ENCODE measurements at places on chromosomes 4 and X.

DNA sequence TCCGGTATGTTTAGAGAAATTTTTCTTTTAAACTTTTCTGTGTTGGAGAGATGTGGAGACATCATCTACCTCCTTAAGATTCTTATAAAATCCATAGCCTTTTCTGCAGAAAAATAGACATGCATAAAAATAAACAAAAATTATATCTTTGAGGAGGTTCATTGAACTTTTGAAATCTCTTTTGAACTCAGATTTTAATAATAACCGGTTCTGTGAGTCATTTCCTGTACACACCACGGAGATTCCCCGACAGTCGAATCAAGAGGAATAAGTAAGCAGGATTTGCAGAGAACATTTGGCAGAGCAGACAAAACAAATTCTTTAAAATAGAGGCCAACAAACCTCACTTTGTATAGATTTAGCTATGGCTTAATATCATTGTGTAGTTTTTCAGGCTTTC is 918.7 kb upstream of the POU3F4 start:
- H3K27me3 ChIP-seq = no peaks in the 10 kb centered on the region
- H3K4me1 ChIP-seq = no peaks in the 10 kb centered on the region
- ATAC-seq = no peak
- H3K36me3 ChIP-seq = no peaks in the 10 kb centered on the region

DNA sequence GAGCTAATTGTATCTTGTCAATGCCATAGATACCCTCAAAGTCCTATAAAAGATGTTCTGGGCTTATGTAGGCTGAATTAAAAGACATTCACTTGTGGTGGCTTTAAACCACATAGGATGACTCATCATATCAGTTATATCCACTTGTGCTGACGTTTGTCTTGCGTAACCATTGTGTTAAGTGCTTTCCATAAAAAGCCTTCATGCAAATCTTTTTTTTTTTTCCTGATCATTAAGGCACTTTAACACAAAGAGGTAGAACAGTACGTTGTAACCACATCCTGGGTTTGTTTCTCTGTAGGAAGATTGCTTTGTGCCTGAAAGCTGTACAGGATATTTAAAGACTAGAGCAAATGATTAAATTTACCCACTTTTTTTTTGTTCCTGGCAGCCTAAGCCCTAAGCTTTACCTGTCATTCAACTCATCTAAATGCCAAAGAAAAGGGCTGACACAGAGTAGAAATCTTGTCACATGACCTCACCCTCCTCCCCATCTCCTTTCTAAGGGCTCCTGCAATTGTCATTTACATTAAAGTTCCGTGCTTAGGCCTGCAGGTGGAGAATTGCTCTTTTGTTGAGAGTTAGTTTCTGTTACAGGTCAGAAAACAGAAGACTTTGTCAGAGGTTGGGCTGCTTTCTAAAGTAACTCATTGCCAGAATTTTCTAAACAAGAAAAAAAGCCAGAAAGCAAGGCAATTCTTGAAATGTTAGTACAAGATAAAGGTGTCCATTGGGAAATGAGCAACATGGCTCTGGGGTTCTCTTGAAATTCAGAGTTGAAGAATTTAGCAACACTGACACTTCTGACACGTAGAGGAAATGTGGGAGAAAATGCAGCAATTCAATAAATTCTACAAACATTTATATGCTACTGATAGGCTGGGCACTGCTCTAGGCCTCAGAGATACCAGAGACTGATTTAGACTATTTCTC is 555.6 kb downstream of the PPARGC1A start:
- ATAC-seq = no peak
- H3K27me3 ChIP-seq = no peaks in the 10 kb centered on the region
- no peak overlapping the region for H3K27ac ChIP-seq

DNA sequence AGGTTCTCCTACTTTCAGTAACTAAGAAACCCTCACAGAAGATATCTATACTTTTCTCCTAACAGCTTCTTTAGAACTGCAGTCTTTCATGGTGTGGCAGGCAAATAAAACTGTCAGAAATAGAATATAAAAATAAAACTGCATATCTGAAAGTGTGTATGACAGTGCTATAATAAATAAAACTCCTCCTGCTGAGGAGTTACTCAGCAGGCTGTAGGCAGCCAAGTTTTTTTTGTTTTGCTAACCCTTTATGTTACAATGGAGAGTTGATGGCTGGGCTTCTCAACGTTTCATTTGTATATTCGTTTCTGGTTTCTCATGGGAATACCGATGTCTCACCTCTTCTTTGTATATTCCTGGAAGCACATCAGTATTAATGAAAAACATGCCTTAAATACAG is 18.2 kb upstream of the UGT2B10 start:
- H3K27ac ChIP-seq = no peak overlapping the region
- H3K27me3 ChIP-seq = no peaks in the 10 kb centered on the region
- H3K4me1 ChIP-seq = no peaks in the 10 kb centered on the region

- H3K4me1 ChIP-seq = no peaks in the 10 kb centered on the region
- ATAC-seq = no peak
- H3K4me3 ChIP-seq = no peak overlapping the region
- no peaks in the 10 kb centered on the region for H3K36me3 ChIP-seq
- H3K27me3 ChIP-seq = no peaks in the 10 kb centered on the region
Measured at GRCh38 chr4:130077275-130077674, 981.3 kb downstream of the C4orf33 start.

DNA sequence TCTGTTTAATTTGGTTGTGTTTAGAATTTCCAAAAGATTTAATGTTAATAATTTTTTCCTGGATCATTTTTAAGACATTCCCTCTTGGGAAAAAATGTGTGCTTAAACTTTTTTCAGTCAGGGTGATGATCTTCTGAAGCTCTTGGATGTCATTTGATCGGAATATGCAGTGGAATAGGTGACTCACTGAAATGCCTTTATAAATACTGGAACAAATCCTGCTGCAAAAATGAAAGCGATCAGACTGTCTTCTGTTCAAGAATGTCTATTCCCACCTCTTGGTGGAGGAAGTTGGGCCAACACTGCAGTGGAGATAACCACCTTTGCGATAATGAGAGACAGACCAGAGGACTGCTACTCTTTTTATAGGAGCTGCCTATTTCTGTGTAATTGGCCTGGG is 46.7 kb downstream of the LARP1B start:
- no peak overlapping the region for H3K27ac ChIP-seq
- no peak for ATAC-seq
- no peaks in the 10 kb centered on the region for H3K4me1 ChIP-seq
- no peaks in the 10 kb centered on the region for H3K27me3 ChIP-seq

- peak; percentile 90 for ATAC-seq
- no peak overlapping the region for H3K4me3 ChIP-seq
- H3K27me3 ChIP-seq = no peaks in the 10 kb centered on the region
- no peak overlapping the region for H3K27ac ChIP-seq
- peaks cover 21% of the 10 kb centered on the region for H3K4me1 ChIP-seq
Measured at GRCh38 chr4:113756005-113756410, 5.5 kb downstream of the CAMK2D start.

- no peak for ATAC-seq
- no peaks in the 10 kb centered on the region for H3K4me1 ChIP-seq
- no peaks in the 10 kb centered on the region for H3K36me3 ChIP-seq
- no peak overlapping the region for H3K27ac ChIP-seq
Measured at GRCh38 chrX:68354879-68355628, 78.2 kb downstream of the OPHN1 start.

DNA sequence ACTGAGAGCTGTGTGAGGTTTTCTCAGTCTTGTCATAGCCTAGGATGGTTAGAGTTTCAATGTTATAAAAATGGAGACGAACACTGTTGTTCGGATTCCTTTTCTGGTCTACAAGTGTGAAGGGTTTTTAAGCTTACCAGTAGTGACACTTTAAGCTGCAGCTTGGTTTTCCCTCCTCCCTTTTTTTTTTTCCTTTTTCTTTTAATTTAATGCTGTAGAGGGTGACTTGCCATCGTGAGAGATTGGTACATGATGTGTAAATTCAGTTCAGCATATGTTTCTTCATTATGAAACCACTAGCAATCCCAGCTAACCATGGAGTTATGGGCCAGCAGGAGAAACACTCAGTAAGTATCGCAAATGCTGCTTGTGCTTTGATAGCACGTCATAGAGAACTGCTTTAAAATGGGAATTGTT is 165.0 kb downstream of the RAPGEF2 start:
- H3K4me3 ChIP-seq = no peak overlapping the region
- no peak overlapping the region for H3K27ac ChIP-seq
- H3K36me3 ChIP-seq = peaks cover 13% of the 10 kb centered on the region
- H3K27me3 ChIP-seq = no peaks in the 10 kb centered on the region

GRCh38 chrX:10047631-10048030 is 80.5 kb downstream of the CLDN34 start:
- ATAC-seq = no peak
- no peaks in the 10 kb centered on the region for H3K27me3 ChIP-seq
- H3K4me3 ChIP-seq = no peak overlapping the region
- H3K36me3 ChIP-seq = no peaks in the 10 kb centered on the region
- H3K27ac ChIP-seq = no peak overlapping the region
- H3K4me1 ChIP-seq = peaks cover 25% of the 10 kb centered on the region

DNA sequence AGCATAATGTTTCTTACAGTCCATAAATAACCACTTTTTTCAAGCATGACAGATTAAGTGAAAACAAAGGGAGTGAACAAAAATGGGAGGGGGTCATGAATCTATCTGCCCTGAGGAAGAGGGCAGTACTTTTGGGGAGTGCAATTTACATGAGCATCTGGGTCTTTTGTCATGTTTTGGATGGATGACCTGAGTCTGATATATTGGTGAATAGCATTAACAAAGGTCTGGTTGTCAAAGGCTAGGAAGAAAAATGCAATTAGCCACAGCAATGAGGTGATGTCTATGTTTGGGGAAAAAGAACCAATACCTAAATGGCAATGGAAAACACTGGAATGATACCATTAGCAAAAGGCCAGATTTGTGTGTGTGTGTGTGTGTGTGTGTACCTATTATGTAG is 15.1 kb upstream of the MAD2L1 start:
- H3K4me1 ChIP-seq = no peaks in the 10 kb centered on the region
- no peak overlapping the region for H3K27ac ChIP-seq
- H3K4me3 ChIP-seq = no peak overlapping the region
- no peaks in the 10 kb centered on the region for H3K36me3 ChIP-seq

DNA sequence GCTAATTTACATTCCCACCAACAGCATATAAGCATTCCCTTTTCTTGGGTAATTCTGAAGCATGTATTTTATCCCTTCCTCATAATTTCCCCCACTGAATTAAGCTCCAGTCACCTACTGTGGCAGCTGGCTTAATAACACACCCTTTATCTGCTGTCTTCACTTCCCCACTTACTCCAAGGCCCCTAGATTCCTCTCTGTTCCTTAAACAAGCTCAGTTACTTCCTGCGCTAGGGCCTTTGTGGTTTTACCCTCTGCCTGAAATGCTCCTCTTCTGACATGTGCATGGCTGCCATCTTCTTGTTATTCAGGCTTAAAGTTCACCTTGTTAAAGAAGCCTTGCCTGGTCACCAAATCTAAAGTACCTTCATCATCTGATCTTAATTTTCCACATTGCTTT is 47.2 kb upstream of the RPS6KA3 start:
- no peak overlapping the region for H3K4me3 ChIP-seq
- no peaks in the 10 kb centered on the region for H3K36me3 ChIP-seq
- peaks cover 40% of the 10 kb centered on the region for H3K4me1 ChIP-seq
- H3K27me3 ChIP-seq = no peaks in the 10 kb centered on the region
- H3K27ac ChIP-seq = no peak overlapping the region

- no peak overlapping the region for H3K27ac ChIP-seq
- no peak for ATAC-seq
- H3K4me1 ChIP-seq = no peaks in the 10 kb centered on the region
- no peaks in the 10 kb centered on the region for H3K27me3 ChIP-seq
- H3K4me3 ChIP-seq = no peak overlapping the region
Measured at GRCh38 chr4:18531731-18532130, 510.2 kb upstream of the LCORL start.

- H3K27me3 ChIP-seq = no peaks in the 10 kb centered on the region
- peaks cover 34% of the 10 kb centered on the region for H3K4me1 ChIP-seq
- H3K4me3 ChIP-seq = peak overlapping the region; percentile 87
Measured at GRCh38 chrX:130170752-130171445, 863 bp upstream of the RAB33A start.

DNA sequence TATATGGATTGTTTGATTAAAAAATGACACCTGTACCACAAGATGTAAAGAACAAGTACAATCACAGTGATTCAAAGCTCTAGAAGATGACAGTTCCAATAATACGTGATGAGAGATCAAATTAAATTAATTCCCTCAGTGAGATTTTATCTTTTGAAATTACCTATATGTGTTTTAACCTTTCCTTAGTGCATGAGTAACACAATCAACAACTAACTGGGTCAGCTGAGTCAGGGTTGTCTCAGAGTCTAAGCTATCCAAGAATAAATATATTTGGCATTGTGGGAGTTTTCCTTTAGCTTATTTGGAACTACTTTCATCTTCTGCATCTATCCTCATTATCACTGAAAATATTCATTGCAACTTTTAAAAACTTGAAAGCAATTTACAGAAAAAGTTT is 162.8 kb downstream of the WDFY3 start:
- no peak overlapping the region for H3K27ac ChIP-seq
- ATAC-seq = no peak
- H3K4me3 ChIP-seq = no peak overlapping the region
- no peaks in the 10 kb centered on the region for H3K36me3 ChIP-seq

DNA sequence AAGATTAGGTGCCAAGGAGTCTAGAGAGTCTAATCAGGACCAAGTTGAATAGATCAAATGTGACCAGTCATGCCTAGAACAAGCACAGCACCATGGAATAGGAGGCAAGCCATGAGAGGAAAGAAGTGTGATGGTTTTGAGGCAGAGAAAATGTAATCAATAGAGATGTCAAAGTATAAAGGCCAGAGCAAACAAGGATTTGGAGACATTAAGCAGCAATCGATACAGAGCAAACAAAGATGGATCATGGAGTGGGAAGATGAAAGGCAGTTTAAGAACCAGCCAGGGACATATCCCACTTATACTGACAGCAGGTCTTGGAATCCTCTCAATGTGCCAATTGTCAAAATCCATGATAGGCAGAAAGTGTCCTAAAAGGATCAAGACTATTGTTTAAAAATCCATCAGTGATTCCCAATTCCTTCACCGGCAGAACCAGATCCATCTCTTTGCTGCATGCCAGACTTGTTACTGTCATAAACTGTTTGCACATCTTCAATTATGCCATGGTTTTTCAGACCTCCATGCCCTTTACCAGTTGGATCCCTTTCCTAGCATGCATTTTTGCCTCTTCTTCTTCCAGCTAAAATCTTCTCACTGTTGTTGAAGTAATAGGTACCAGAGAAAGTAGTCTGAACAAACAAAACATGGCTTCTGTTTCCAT is 520.7 kb upstream of the ARX start:
- no peak overlapping the region for H3K27ac ChIP-seq
- H3K4me3 ChIP-seq = no peak overlapping the region
- H3K27me3 ChIP-seq = no peaks in the 10 kb centered on the region
- H3K4me1 ChIP-seq = no peaks in the 10 kb centered on the region
- no peaks in the 10 kb centered on the region for H3K36me3 ChIP-seq

DNA sequence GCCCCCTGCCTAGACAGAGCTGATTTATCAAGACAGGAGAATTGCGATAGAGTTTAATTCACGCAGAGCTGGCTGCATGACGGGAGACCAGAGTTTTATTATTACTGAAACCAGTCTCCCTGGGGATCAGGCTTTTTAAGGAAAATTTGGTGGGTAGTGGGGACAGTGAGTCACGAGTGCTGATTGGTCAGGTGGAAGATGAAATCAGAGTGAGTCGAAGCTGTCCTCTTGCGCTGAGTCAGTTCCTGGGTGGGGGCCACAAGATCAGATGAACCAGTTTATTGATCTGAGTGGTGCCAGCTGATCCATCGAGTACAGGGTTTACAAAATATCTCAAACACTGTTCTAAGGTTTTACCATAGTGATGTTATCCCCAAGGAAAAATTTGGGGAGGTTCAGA is 36.6 kb downstream of the MYOZ2 start:
- H3K27ac ChIP-seq = no peak overlapping the region
- no peaks in the 10 kb centered on the region for H3K36me3 ChIP-seq
- no peak for ATAC-seq
- H3K4me1 ChIP-seq = peaks cover 4% of the 10 kb centered on the region

GRCh38 chrX:133985164-133985966 is at the start of gene GPC3:
GPC3 (minus strand) TSS chrX:133985594.
- H3K4me3 ChIP-seq = peak within 1 kb of the TSS; percentile 50
- H3K27me3 ChIP-seq = peaks cover 39% of the 10 kb centered on the region
- H3K36me3 ChIP-seq = no peaks in the 10 kb centered on the region
- no peaks in the 10 kb centered on the region for H3K4me1 ChIP-seq
